ENCODE measurements at places on chromosomes 2 and 18.

DNA sequence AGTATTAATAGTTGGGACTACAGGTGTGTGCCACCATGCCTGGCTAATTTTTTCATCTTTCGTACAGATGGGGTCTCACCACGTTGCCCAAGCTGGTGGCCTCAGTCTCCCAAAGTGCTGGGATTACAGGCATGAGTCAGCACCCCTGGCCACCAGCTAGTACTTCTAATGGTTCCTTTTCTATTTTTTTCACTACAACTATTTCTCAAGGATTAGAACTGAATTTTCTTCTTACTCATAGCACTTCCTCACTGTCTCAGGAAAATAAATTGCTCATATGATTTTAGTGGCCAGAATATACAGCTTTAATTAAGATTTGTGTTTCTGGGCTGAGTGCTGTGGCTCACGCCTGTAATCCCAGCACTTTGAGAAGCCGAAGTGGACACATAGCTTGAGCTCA is 43.2 kb upstream of the SOS1 start:
- no peak for DNase-seq

DNA sequence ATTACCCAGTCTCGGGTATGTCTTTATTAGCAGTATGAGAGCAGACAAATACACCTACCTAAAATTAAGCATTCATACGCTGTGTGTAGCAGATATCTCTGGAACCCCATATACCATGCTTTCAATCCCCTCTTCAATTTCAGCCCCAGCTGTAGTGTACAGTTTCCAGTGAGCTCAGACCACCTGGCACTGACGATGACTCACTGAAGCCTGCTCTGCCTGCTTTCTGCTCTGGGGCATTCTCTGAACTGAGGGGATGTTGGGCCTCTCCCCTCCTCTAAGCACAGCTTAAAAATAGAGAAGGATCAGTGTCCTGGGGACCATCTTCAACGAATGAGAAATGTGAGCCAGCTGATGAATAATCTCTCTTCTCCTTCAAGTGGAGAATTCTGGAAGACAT is 8.7 kb upstream of the CCL20 start:
- DNase-seq: no peak

DNA sequence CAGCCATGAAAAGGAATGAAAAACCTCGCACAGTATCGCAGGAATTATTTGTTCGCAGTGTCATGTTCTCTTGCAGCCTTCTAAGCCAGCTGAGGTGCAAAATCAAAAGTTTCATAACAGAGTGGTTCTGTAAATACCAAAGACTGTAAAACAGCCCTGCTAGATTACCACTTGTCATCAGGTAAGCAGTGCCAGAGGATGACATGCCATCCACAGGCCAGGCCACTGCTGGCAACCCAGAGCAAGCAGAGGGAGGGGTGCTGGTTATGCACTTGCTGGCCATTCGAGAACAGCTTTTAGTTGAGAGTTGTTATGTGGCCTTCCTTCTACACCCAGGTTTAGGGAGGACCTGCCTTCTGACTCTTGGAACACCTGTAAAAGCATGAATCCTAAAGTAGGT is 114.3 kb upstream of the MGAT5 start:
- no peak for DNase-seq

DNA sequence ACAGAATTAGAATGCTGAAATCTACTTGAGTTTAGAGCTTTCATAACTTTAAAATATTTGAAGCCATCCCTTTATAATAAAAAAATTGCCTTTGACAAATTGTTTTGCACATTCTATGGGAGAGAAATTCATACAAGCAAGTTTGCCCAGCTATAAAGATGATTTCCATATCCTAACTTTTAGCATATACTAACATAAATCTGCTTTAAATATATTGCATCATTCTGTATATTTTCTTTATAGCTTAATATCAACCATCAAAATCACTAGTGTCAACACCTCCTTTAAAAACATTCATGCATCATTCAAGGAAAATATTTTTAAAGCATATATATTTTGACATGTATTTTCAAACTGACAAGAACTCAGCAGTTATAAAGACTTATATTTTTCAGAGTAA is 49.9 kb downstream of the WDPCP start:
- DNase-seq: no peak

DNA sequence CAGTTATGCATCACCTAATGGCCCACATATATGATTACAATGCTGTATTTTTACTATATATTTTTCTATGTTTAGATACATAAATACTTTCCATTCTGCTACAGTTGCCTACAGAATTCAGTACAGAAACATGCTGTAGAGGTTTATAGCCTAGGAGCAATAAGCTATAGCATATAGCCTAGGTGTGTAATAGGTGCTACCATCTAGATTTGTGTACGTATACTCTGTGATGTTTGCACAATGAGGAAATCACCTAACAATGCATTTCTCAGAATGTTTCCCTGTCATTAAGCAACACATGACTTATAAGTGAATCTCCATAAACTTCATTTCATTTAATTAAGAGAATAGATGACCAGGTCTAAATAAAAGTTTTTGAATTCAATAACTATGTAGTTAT is 43.5 kb downstream of the SLC38A11 start:
- no peak for DNase-seq

DNA sequence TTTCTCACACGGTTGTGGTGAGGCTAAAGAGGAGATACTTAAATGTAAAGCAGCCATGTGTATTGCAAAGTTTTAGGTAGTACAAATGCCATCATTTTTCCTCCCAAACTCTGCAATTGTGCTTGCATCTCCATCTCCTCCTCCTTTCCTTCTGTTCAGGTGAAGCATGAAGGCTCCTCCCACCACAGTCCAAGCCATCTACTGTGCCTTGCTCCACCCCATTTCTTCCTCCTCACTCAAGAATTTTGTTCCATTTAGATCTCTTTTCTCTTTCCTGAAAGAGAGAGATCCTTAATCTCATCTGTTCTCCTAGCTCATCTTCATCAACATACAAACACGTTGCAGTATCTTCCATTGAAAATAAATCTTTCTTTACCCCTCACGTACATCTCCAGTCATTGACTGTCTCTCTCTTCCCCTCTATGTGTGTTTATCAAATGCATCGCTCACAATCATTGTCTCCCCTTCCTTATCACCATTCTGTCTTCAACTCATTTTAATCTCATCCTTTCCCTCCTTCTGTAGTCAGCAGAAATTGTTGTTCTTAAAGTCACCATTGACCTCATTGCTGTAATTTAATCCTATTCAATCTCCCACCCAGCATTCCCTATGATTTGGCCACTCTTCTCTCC is 392.1 kb downstream of the RAD51AP2 start:
- DNase-seq: no peak

DNA sequence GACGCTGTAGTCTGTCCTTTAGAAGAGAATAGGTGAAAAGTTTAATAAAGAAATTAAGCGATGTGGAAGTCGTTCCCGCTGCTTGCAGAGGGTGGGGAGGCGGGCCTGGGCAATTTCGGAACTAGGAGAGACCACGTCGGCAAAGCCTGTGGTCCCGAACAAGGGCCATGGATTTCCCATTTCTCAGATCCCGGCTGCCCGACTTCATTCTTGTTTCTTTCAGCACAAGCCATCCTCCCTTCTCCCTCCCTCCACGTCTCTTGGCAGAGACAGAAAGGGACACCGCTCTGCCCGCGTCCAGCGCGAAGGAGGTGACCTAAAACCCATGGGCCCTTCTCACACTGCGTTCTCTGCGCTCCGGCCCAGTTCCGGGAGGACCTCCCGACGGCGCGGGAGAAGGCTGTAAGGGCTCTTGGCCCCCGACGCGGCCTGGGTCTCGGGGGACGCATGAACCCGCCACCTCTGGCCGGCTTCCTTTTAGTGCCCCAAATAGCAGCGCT is 2.2 kb upstream of the BCL2L11 start:
- DNase-seq: no peak

Measured in activated CD8-positive, alpha-beta memory T cell treated with anti-CD3 and anti-CD28 coated beads for 1 hour (primary cell).